ENCODE measurements at places on chromosomes 11 and 22.

DNA sequence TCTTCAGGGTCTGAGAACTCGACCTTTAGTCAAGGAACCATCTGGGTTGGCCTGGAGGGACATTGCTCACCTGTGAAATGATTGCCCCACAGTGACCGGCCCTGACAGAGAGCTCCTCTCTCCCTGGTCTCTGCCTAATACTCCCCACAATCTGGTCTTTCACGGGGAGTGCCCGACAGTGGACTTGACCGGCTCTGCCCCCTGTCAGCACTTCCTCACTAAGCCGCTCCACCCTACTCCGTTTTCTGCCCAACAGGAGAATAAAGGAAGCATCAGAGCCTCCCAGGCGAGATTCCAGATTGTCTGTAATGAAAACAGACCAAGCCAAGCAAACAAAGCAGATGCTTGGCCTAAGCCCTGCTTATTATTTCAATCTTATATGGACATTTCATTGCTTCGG is 87.8 kb downstream of the FBXO7 start:
- no peak for DNase-seq

GRCh38 chr11:14953904-14954303 is 18.2 kb downstream of the CALCA start:
- no peak for DNase-seq

DNA sequence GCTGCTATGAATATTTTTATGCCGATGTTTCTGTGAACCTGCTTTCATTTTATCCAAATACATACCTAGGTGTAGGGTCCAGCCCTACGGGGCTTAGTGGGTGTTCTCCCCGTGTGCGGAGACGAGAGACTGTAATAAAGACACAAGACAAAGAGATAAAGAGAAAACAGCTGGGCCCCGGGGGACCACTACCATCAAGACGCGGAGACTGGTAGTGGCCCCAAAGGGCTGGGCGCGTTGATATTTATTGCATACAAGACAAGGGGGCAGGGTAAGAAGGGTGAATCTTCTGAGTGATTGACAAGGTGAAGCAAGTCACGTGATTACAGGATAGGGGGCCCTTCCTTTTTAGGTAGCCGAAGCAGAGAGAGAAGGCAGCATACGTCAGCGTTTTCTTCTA is 920.1 kb downstream of the BRD1 start:
- DNase-seq = no peak

- no peak for DNase-seq
Observed at GRCh38 chr22:50569896-50570535, 7.3 kb upstream of the SYCE3 start.
